ENCODE measurements at places on chromosomes 16 and 17. TPM values are rescaled to one million over a fixed set of nuclear protein-coding genes. Genes with fewer than 3 reads are reported as not detected.

PSMD7 gene
- 34.1 TPM for polyA plus RNA-seq

FBXW10B gene
- polyA plus RNA-seq = 0.07 TPM

PRR35 gene
- not detected for polyA plus RNA-seq

TMC6 gene
- 424 TPM for polyA plus RNA-seq

RNF40 gene
- polyA plus RNA-seq = 44.3 TPM

ZG16 gene
- polyA plus RNA-seq = 0.06 TPM

RAP1GAP2 gene
- polyA plus RNA-seq = 16.5 TPM

RPAIN gene
- polyA plus RNA-seq = 99.4 TPM

EIF3CL gene
- polyA plus RNA-seq = 90.2 TPM

KIF19 gene
- 0.12 TPM for polyA plus RNA-seq

XPO6 gene
- 348 TPM for polyA plus RNA-seq

SOX8 gene
- 0.03 TPM for polyA plus RNA-seq

VAT1 gene
- 16.7 TPM for polyA plus RNA-seq

DPEP3 gene
- polyA plus RNA-seq = 3.1 TPM

OTOP2 gene
- not detected for polyA plus RNA-seq

SLC35G6 gene
- not detected for polyA plus RNA-seq

CCR7 gene
- 142 TPM for polyA plus RNA-seq

ACSM5 gene
- not detected for polyA plus RNA-seq

HES7 gene
- polyA plus RNA-seq = 0.09 TPM

SCN4A gene
- polyA plus RNA-seq = 1.4 TPM
